ENCODE measurements at places on chromosomes 2 and 18.

GRCh38 chr2:241139531-241140444 is 9.5 kb downstream of the PASK start:
- DNase-seq: no peak

DNA sequence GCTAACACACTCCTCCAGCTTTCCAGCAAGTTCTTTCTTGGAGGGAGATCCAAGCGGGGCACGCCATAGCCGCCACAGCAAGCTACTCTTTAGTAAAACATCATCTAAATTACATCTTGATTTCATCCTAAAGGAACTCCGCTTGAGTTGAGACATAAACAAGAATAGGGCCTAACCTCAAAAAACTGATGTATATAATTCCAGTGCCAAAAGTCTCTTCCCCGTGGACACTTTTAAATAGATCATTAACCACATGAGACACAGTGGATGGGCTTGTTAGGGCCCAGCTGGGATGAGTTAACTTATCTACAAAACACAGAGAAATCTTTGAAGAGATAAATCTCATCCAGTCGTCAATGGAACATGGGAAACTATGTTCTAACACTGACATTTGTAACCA is 20.8 kb upstream of the MLPH start:
- no peak for DNase-seq

GRCh38 chr2:157587576-157587975 is 41.1 kb downstream of the ACVR1C start:
- no peak for DNase-seq

DNA sequence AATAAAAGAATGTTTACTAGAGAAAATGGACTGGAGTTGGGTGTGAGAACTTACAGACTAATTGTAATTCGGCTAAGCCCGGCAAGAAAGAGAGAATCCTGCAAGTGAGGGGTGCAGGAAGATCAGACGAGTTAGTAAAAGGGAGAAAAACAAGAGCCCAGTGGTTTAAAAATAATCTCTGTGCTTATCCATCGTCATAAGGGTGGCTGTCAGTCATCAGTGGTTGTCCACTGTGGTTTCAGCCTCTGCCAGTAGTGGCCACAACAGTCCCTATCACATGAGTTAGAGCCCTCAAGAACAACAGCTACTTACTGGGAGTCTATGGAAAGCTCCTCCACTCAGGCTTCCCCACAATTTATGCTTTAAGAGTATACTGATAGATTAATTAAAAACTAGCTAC is 239.8 kb downstream of the SETBP1 start:
- no peak for DNase-seq

GRCh38 chr2:86520153-86520552 is 43.1 kb downstream of the CHMP3 start:
- DNase-seq: no peak

- no peak for DNase-seq
These were observed 56.0 kb upstream of the DSG1 start for GRCh38 chr18:31261792-31262582.

DNA sequence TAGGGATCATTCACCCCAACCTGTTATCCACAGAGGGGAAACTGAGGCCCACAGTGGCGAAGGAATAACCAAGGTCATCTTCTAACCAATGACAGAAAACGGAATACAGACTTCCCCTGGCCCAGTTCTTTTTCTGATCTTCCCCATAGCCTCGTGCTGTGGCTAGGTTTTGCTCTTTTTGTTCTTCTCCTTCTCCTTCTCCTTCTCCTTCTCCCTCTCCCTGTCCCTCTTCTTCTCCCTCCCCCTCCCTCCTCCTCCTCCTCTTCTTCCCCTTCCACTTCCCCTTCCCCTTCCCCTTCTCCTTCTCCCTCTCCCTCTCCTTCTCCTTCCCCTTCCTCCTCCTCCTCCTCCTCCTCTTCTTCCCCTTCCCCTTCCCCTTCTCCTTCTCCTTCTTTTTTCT is 12.9 kb upstream of the TWIST2 start:
- DNase-seq: no peak

DNA sequence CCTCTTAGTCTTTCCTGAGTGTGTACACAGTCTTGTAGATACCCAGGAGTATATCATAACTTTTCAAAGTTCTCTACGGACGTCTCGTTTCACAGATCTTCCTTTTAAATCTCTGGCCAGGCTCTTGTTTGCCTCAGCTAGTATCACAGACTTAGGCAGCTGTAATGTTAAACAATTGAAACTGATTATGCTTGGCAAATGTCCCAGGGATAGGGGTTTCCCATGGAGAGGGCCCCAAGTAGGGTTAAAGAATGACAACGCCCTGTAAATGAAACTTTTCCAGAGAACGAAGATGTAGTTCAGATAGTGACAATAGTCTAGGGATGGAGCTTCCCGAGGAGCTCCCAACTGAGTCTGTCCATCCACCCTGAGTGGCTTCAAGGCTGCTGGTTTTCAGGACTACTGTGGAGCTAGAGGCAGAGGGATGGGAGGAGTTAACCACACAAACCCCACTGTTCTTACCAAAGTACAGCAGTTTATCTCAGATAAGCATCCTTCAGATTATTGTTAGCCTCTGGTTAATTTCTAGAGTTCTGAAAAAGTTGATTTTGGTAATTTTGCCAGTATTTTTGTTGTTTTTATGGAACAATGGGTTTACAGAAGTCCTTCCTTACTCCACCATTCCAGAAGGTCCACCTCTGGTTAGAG is 9.1 kb downstream of the NEURL3 start:
- no peak for DNase-seq

DNA sequence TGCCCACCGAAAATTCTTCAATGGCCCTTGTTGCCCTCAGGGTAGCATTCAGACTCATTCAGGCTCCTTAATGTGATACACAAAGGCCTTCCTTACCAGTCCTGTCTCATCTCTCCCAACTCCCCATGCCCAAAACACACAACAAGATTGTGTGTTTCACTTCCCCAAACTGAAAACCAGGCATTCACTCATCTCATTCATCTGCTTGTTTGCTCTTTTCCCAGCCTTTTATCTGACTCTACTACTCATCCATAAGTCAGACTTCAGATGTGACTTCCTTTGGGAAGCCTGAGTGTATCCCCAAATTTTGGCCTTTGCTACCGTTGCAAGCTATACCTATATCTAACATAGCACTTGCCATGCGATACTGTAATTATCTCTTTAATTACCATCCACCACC is 9.7 kb upstream of the SLC39A10 start:
- no peak for DNase-seq

DNA sequence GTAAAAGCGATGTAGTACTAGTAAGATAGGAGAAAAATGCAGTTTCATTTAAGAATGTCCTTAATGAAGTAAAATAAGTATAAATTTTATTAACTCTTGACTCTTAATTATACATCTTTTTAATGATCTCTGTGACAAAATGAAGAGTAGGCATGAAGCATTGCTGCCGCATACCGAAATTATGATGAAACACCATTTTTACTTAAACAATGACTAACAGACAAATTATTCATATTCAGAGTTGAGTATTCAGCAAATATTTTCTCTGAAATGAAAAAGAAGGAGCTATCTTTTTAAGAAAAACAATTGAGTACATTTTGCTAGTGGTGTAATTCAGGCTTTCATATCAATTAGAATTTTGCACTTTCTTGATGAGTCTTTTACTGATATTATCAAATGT is 150.6 kb upstream of the DOCK10 start:
- no peak for DNase-seq

DNA sequence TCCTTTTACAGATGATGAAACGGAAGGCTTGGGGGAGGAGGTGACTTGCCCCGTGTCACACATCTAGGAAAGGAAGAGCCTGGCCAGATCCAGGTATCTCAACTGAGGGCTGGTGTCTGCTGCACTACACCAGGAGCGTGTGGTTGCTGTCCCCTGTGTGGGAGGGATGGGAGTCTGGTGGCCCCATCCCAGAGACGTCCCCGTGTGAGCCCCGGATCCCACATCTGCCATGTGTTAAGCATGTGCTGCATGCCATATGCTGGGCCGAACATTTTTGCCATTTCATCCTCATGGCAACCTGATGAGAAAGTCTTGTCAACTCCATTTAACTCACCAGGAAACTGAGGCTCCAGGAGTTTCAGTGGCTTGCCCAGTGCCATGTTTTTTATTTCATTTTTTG is 4.2 kb downstream of the GAREM2 start:
- DNase-seq: no peak

DNA sequence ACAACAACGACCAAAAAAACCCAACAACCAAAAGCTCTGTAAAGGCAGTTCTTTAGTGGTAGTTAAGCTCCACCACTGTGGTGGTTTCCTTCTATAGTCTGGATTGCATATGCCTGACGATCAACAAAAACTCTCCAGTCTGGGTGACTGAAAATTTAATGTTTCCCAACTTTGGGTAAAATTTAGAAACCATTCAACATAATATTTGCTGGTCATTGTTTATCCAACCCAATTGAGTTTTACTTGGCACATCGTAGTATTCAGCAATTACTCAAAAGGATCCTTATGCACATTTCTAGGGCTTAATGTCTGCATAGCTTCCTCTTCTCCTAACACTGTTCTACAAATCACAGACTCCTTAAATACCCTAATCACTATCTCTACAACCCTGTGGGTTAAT is 1080.2 kb upstream of the NRXN1 start:
- DNase-seq: no peak

GRCh38 chr18:22344908-22345670 is 72.6 kb downstream of the CTAGE1 start:
- DNase-seq: no peak

- no peak for DNase-seq
These were observed 91.6 kb downstream of the ACKR3 start for GRCh38 chr2:236661061-236661761.

Measured in activated naive CD4-positive, alpha-beta T cell (primary cell).